ENCODE measurements at places on chromosomes 2 and 18.

GRCh38 chr18:54780285-54780861 lies 47.9 kb upstream of the RAB27B start:
- DNase-seq: no peak

GRCh38 chr2:68714866-68715265 lies 19.7 kb upstream of the ARHGAP25 start:
- no peak for DNase-seq

DNA sequence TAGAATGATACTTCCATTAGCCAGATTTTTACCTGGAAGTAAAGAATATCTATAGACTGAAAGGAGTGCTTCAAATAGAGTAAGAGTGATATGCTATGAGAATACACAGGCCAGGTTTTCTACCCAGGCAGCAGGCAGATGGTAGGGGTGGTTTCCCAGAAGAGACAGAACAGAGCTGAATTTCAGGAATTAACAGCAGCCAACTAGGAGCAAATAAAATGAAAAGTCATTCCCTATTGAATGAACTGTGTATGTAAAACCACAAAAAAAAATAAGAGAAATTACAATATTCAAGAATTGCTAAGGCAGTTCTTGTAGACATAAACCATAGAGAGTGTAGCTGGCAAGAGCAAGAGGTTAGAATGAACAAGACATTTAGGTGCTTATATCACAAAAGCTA lies 336.8 kb downstream of the KCNJ3 start:
- DNase-seq: no peak

DNA sequence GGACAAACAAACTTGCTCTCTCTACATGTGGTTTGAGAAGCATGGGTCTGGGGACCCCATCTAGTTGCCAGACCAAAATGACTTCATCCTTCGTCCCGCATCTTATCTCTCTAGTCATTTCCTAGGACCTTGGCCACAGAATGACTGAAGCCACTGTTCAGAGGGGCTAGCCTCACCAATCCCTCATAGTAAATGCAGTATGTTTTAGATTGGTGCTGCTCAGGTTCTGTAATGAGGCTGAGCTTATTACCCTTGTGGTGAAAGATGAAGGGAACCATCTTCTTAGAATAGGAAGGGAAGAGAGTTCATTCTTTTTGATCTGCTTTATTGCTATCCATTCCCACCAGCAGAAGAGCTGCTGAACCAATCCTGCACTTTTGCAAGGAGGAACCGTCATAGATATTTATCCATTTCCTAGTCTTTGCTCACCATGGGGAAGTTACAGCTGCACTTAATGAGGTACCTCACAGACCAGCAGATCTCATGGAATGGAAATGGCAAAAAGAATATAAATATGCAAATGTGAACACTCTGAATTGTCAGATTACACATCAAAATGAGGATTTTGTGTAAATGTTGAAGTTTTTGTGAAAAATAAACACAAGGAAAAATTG lies 436.7 kb downstream of the LPIN1 start:
- DNase-seq: no peak

- DNase-seq: no peak
Measured at GRCh38 chr2:6879011-6879410, 1.4 kb downstream of the RSAD2 start.

DNA sequence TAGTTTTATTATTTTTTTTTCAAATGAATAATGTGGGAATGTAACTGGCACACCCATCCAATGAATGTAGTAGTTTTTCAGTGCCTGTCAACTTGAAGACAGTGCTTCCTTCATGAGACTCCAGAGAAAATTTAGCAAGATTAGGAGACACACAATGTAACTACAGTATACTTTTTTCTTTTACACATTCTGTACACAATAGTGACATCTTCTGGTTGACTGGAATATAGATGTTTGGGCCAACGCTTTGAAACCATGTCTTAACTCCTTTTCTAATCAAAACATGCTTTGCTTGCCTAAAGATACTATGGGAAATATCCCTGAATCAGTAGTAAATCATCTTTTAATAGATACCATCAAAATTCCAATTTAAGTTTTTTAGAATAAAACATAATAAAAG lies 229.5 kb upstream of the ZC3H15 start:
- DNase-seq: no peak

GRCh38 chr2:31483246-31483645 lies 68.7 kb upstream of the XDH start:
- no peak for DNase-seq

DNA sequence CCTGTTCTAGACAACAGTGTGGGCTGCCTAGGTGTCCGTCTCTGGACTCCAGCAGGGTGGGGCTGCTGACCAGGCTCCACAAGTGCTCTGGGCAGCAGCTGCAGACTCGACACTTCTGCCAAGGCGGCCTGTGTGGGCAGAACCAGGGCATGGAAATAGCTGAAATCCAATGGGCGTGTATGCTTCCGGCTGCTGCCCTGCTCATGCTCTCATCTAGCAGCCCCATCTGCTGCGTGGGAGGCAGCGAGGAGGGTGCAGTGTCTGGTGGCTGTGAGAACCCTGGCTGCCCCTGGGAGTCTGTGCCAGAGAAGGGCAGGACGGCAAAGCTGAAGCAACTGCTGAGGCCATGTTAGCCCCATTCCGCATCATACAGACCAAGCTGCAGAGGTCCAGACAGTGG lies 174.9 kb downstream of the SOX11 start:
- no peak for DNase-seq

GRCh38 chr2:96949701-96950350 lies 36.6 kb downstream of the FAM178B start:
- DNase-seq: no peak

- no peak for DNase-seq
Measured at GRCh38 chr2:100819370-100820272, at the start of gene NPAS2. Gene NPAS2 (plus strand): TSS chr2:100820139. CDS start chr2:100904755, 84,616 bp downstream.

- DNase-seq: no peak
Measured at GRCh38 chr18:49486134-49486533, 900 bp downstream of the C18orf32 start.

GRCh38 chr18:46046126-46046525 lies 25.9 kb downstream of the PSTPIP2 start:
- no peak for DNase-seq

DNA sequence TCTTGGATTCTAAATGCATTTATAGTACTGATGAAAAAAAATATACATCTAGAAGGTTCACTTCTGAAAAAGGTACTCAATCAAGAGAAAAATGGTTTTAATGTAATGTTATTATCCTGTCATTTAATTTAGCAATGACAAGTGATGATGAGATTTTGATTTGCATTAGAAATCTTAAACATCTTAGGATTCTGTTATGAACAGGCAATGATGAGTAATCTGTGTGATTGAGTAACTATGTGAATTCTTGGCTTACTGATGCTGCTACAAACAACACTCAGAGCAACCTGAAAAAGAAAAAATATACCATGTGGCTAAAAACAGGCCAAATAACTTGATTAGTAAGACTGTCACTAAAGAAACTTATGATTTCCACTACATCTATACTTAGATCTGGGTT lies 30.1 kb downstream of the RBKS start:
- no peak for DNase-seq

DNA sequence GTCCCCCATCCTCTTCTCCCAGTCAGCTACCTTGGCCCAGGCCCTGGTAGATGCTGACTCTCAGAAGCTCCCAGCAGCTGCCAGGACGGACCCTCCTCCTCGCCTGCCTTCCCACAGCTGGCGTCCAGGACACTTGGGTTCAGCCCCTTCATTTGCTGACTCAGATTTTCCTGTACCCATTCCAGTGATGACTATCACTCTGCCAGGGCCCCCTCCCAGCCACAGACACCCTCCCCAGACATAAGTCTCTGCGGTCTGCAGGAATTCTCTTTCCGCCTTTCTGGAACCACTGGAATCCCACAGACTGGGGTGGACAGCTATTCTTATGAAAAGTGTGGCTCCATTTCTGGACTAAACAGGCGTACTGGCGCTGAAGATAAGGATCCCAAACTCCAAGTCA lies 260.3 kb upstream of the EPAS1 start:
- DNase-seq: no peak

GRCh38 chr2:234961784-234962183 lies 10.0 kb downstream of the SH3BP4 start:
- DNase-seq: no peak

DNA sequence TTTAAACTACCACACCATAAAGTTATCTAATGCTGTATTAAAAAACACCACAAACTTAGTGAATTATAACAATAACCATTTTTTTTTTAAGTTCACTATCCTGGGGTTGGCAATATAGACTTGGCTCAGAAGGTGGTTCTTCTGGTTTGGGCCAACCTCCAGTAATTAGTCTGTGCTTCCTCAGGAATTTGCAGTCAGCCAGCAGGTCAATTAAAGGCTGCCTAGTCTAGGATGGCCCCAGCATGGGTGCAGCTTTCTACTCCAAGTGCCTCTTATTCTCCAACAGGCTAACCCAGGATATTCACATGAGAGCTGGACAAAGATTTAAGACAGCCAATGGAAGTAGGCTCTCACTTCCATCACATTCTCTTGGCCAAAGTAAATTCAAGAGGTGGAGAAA lies 379.1 kb upstream of the FIGN start:
- DNase-seq: no peak

- no peak for DNase-seq
Measured at GRCh38 chr2:199798831-199799580, 52.0 kb downstream of the FTCDNL1 start.

DNA sequence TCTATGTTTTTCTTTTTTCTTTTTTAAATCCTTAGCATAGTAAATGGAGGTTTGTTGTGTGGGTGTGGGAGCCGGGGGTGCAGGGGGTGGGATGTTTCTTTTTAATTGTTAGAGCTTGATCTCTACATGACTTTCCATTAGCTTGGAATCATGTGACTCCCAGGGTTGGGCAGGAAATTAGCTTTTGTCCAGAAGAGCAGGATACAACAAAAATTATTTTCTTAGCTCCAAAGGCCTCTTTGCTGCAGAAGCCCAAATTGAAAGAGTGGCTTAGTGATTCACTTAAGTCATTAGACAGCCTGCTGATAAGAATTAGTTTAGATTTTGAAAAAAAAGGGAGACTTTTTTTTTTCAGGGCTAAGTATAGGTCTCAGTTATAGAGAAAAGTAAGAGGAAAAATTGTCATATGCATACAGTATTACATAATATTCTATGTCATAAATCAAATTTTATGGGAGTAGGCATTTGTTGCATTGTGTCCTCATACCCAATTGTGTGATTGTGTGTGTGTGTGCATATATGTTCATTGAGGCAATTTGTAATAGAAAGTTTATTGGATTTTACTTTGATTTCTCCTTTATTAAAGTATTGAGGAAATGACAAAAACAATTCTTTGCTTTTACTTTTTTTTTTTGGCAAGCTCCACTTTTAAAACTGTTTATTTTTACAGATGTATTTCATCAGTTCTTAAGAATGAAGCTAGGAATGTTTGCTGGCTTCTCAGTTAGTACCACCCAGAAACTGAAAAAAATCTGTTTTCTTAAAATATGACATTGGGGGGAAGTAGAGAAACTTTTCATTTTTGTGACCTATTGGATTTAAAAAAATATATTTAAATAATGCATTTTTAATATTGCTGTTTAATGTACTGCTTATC lies 47.4 kb downstream of the TSPYL6 start:
- no peak for DNase-seq

- no peak for DNase-seq
Measured at GRCh38 chr2:227610123-227610522, 4.5 kb downstream of the SCYGR3 start.

- DNase-seq: no peak
Measured at GRCh38 chr2:146265656-146266055, 1579.2 kb upstream of the ACVR2A start.

DNA sequence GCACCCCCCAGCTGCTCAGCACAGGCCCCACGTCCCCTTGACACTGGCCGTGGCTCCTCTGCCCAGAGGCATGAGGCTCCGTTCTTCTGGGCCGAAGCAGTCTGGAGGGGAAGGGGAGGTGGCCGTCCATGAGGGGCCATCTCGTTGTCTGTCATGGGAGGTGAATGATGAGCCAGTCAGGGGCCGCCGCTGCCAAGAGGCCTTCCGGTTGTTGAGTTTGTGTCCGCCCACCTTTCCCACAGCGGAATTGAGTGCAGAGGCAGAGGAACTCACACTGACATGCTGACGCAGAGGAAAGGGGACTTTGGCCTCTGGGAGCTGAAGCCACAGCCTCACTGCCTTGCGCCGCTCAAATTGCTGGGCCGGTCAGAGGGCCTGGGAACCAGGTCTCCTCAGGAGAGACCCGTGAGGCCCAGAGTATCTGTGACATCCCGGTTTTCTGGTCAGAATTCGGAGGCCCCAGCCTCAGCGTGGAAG lies 268.4 kb downstream of the ATAD2B start:
- no peak for DNase-seq

DNA sequence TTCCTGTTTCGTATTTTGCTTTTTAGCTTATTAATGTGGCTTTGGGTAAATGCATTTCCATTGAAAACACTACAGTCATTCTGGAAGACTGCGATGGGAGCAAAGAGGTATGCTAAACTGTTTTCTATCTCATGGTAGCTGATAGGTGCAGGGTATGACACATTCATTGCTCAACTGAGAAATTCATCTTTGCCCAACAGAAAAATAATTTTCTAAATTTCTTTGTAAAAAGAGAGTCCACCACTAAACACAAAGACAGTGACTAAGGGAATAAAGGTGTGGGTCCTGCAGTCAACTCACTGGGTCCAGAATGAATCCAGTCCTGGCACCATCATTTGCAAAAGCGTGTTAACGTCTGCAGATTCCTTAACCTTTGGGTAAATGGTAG lies 19.9 kb downstream of the ERMN start:
- no peak for DNase-seq

GRCh38 chr2:9096761-9097160 lies 93.3 kb upstream of the MBOAT2 start:
- no peak for DNase-seq

- DNase-seq: no peak
Measured at GRCh38 chr2:19810637-19811036, 91.1 kb downstream of the TTC32 start.

GRCh38 chr2:127024769-127025358 lies 82.1 kb downstream of the BIN1 start:
- no peak for DNase-seq

GRCh38 chr2:127105656-127106456 lies 1.1 kb downstream of the BIN1 start:
- no peak for DNase-seq

- DNase-seq: no peak
Measured at GRCh38 chr2:158214431-158214830, 112.8 kb downstream of the UPP2 start.

DNA sequence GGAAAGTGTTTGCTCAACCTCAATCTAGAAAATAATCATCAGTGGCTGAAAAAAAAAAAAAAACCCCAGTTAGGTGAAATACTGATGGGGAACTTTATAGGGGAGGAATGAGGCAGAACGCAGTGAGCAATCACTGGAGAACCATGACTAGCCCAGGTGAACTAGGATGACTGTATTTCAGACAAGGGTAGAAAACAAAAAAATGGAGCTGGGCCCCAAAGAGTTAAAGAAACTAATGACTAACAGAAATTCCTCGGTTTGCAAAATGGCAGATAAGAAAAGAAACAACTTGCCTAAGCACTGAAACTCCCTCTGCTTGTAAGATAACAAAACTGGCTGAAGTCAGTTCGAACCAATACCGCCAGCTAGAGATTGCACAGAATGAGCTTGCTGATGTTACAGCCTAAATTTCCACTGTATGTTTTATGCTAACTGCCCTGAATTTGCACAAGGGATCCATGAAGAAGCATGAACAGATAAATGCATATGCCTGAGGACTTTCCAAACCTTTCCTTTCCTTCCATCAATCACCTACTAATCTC lies 245.9 kb downstream of the METTL4 start:
- no peak for DNase-seq

Data from cortex of kidney (tissue), 1 donor.